ENCODE measurements at places on chromosomes 11 and 22.
A peak's percentile ranks its signal among the peaks of the same experiment; 100 is the strongest.

GRCh38 chr11:30617762-30618161 lies 31.6 kb upstream of the MPPED2 start:
- DNase-seq, result no peak

GRCh38 chr22:41092847-41093411 lies 537 bp downstream of the EP300 start:
- peak; percentile 61 for DNase-seq

- no peak for DNase-seq
These were observed 321.7 kb downstream of the BRD1 start for GRCh38 chr22:49506010-49506400.

- no peak for DNase-seq
These were observed 2.4 kb upstream of the CTSD start for GRCh38 chr11:1765871-1766718.

- DNase-seq, result no peak
These were observed 21.0 kb downstream of the RPL3 start for GRCh38 chr22:39298241-39298987.

DNA sequence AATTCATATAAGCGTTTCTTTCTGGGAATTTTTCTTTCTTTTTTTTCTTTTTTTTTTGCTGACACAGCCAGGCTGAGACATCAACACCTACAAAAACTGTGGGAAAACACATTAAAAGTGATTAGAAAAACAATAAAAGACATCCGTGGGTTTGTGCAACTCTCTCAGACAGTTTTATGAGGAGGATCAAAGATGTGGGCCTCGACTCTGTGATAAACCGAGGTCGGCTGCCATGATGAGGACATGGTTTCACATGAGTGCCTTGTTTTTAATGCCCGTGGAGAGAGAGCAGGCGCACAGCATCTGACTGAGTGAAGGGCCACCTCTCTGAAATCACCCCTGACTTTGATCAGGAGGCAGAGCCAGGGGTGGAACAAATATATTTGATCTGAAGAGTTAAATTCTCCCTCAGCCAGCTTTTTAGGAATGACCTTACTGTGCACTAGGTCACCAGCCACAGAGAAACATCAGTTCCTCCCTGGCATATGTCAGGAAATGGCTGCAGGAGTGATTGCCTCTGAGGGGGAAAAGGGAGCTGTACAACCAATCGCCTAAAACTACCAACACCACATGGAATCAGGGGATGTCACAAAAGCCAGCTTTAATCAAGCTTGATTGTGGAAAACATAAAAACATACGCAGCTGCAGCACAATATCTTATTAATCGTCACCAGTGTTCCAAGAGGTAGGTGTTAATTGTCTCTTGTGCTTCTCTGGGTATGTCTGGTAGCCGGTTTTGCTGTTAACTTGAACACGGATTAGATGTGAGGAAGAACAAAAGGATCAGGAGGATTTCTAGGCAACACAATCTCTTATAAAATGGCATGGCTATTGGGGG lies 164.7 kb downstream of the MAML2 start:
- DNase-seq, result no peak

DNA sequence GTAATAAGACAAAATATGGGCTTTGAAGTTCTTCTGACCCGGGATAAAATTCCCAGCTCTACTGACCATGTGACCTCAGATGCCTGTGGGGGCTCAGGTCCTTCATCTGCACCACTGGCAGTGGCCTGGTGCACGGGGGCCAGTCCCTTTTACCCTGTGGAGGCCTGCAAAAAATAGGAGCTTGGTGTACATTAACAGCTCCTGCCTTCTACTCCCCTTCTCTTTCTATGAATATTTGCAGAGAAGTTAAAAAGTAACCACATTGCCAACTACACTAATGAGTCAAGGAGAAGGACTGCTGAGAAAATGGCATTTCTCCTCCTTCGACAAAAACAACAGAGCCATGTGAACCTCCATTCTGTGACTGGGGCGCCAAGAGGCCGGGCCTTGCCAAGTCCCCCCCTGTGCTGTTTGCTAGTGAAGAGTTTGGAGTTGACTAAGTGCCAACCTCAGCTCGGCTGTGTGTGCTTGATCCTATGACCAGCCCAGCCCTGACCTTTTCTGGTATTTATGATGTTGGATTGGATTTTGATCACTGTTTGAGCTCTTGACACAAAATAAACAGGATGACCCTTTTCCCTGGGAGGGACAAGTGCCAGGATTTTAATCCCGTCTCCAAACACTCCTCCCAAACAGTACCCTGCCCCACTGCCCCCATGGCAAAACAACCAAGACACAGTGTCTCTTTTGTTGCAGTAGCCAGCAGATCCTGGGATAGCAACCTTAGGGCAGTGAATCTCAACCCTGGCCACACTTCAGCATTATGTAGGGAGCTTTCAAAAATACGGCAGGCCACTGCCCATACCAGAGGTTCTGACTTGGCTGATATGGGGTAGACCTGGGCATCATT lies 380.1 kb downstream of the LARGE1 start:
- DNase-seq, result peak; percentile 78

GRCh38 chr22:23555118-23555517 lies 25.0 kb downstream of the IGLL1 start:
- DNase-seq, result no peak

GRCh38 chr11:65894034-65894591 lies 3.6 kb downstream of the CCDC85B start:
- DNase-seq, result no peak

- DNase-seq, result no peak
These were observed 7.3 kb downstream of the SNX19 start for GRCh38 chr11:130908770-130909625.

- no peak for DNase-seq
These were observed 252.0 kb downstream of the CTTN start for GRCh38 chr11:70650075-70650909.

GRCh38 chr11:61718621-61719302 lies 33.7 kb upstream of the MYRF start:
- peak; percentile 61 for DNase-seq

GRCh38 chr11:83035070-83035854 lies 36.4 kb downstream of the RAB30 start:
- no peak for DNase-seq

DNA sequence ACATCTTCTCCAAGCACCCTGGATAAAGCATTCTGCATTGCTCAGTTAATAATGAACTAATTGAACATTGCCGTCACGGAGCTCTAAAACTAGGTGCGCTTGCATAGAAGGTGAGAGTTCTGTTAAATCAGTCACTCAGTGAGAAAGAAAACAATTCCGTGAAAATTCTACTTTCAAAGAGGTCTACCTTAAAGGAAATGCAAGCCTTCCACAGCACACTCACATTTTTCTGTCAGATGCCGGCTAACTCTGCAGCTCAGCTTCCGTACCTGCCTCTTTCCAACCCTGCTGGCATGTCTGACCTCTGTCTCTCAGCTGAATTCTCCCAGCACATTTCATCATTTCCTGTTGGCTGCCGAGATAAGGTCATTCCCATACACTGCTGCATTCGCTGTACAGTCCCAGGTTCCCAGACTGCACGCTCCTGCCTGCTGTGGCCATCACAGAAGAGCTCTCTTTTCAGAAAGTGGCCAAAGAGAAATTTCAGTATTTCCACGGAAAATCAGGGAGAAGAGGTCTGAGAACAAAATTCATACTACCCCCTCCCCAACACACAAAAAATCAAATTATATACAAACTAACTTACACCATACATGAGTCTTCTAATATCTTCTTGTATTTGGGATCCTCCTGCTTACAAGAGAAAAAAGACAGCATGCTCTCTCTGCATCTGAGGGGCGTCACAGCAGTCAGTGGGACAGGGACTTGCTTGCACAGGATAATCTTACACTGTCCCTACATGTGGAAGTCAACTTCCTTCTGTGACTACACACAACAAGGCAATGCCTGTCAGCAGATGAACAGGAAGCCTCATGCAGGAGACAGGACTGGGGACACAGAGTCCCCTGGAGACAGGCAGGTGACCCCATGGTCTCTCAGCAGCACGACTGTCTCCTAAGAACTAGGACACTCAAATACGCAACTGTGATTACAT lies 55.1 kb downstream of the PACSIN2 start:
- peak; percentile 71 for DNase-seq

- no peak for DNase-seq
These were observed 126.3 kb downstream of the KIRREL3 start for GRCh38 chr11:126874276-126874675.

- no peak for DNase-seq
These were observed 118.7 kb downstream of the KCNC1 start for GRCh38 chr11:17853280-17853679.

GRCh38 chr11:93484716-93485115 lies 58.5 kb downstream of the SMCO4 start:
- no peak for DNase-seq

DNA sequence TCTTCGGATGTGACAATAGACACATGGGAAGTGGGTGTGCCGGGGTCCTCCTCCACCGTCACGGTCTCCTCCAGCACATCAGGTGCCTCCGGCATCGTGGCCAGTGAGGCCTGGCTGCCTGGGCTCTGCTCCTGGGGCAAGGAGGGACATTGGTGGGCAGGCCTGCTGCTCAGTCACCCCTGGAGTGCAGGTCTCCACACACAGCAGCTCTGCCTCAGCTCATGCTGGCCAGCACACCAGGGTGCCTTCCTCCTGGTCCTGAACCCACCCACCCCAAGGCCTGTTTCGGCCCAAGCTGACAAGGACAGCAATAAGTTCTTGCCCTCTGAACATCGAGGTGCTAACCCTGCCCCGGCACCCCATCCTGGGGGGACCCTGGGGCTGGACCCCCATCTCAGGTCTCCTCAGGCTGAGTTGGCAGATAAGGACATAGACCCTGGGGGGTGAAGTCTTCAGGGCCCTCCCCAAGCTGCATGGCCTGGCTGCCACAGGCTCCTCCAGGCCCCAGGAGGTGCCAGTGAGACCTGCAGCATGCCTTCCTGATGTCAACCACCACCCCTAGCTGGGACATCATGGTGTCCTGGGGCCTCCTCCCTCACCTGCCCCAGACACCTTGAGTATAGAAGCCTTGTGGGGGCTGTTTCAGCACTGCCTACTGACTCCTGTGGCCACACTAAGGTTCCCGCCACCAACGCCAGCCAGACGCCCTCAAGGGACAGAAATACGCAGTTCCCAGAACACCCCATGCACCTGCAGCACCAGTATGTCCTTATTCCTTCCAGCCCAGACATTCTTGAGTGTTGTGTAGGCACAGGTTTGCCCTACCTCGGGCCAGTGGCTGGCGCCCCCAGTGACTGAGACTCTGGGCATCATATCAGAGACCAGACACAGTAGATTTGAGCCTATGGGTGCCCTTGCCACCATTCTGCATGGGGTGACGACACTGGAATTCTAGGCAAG lies 34.4 kb downstream of the ARVCF start:
- DNase-seq, result no peak

All from spinal cord (tissue), 10 donors.